T1000 (cell line): ENCODE measurements at places on chromosomes 4 and X.
A peak's percentile ranks its signal among the peaks of the same experiment; 100 is the strongest.

DNA sequence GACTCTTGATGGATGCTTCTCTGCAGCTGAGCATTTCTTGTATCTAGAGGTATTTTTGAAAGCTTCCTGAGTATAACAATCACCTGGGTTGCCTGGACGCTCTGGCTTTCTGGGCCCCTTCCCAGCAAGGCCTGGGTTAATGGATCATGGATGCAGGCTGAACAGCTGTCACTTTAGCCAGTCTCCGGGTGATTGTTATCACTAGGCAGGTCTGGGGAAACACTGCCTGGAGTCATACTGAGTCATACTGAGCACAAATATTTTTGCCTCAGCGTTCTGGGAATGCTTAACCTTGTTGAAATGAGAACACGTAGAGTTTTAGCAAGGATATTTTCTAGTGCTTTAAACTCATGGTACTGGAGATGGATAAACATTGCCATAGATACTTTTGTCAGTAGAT lies 102.6 kb downstream of the PHEX start:
- DNase-seq, result peak; percentile 5

DNA sequence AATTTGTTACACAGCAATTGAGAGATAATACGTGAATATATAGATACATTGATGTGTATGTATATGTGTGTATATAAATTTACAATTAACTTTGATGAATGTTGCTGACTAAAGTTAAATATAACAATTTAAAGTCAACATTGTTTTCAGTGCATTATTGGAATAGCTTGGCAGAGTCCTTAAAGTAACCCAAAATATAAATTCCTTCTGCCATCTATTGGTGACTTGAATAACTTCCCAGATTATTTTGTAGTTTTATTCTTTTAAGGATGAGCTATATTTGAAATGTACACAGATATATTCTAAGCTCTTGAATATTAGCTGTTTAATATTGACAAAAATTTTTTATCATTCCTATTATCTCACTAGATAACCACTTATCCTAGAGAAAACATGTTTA lies 298.2 kb upstream of the FSTL5 start:
- no peak for DNase-seq

DNA sequence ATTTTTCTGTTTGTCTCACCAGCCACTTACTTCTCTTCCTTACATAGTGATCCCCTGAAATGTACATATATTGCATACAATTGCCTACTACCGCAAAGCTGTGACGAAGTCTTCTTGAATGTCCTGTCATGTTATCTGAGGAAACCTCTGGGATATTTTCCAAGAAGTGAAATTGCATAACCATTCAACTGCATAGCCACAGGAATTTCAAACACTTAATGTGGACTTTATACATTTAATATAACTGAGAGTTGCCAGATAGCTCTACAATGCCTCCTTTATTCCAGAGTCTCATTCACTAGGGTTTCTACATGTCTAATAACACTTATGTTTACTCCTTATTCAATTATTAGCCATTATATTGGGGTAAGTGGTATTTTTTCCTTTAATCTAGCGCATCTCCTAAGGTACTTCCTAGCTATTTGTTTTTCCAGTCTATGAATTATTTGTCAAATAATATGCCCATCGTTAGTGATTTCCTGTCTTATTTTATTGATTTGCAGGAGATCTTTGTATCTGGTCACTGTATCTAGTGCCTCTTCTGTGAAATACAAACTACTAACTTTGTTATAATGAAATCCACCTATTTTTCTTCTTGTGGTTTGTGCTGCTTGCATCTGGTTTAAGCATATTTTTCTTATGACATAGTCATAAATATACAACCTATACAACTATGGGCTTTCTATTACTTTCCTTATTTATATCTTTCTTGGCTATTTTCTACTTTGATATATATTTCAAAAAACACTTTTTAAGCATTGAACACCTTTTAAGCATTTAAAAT lies 69.2 kb upstream of the GRID2 start:
- no peak for DNase-seq

DNA sequence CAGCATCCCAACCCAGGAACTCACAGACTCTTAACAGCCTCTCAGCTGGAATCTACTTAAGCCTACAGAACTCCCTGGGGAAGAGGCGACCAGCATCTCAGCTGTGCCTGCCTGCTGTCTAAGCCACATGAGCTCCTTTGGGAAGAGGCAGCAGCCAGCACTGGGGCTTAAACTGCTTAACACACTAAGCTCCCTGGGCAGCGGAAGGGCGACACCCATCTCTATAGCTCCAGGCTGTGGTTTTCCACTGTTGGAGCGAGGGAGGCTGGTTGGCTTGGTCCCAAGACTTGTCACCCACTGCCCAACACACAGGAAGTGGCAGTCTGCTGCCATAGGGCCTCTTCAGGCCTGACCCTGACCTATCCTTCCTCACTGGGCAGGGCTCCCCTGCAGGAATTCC lies 1544.1 kb upstream of the ADGRL3 start:
- DNase-seq, result peak; percentile 36

- no peak for DNase-seq
Measured at GRCh38 chr4:2166253-2166652, 75.7 kb downstream of the HAUS3 start.

DNA sequence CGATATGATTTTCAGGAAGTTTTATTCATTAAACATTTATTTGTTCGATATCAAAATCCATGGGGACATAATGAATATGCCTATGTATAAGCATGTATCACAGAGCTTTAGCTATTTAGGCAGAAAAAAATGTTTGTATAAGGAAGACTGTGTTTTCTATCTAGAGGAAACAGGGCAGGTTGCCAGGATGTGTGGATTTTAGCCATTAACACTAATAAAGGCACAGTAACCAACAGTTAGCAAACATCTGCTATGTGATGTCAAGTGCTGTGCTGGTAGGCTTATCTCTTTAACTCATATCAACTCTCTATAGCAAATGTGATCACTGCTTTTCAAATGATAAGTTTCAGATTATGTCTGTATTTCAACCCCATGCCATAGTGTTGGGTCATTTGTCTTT lies 708.9 kb upstream of the HS3ST1 start:
- no peak for DNase-seq

- no peak for DNase-seq
Measured at GRCh38 chr4:107155366-107155765, 119.3 kb upstream of the DKK2 start.
